ENCODE measurements at places on chromosomes 3 and 15. TPM values are rescaled to one million over a fixed set of nuclear protein-coding genes. Genes with fewer than 3 reads are reported as not detected.

ALDH1A2 gene
- not detected for total RNA-seq

DMXL2 gene
- 7.3 TPM for total RNA-seq

MORC1 gene
- not detected for total RNA-seq

LNP1 gene
- 3.0 TPM for total RNA-seq

EHD4 gene
- 41.4 TPM for total RNA-seq

CPN2 gene
- total RNA-seq, result not detected

OR5H1 gene
- not detected for total RNA-seq

REC114 gene
- not detected for total RNA-seq

PRSS50 gene
- total RNA-seq, result not detected

FGF12 gene
- 0.31 TPM for total RNA-seq

PAK6 gene
- total RNA-seq, result 21.0 TPM

ENTPD3 gene
- total RNA-seq, result 12.2 TPM

IGSF11 gene
- total RNA-seq, result not detected

B3GALNT1 gene
- 9.4 TPM for total RNA-seq

C3orf85 gene
- total RNA-seq, result not detected

SENP8 gene
- 2.3 TPM for total RNA-seq

ARMC8 gene
- total RNA-seq, result 18.4 TPM

Data from hair follicular keratinocyte (primary cell).